NCI-H2029 (cell line): ENCODE measurements at places on chromosomes 5 and 9.

DNA sequence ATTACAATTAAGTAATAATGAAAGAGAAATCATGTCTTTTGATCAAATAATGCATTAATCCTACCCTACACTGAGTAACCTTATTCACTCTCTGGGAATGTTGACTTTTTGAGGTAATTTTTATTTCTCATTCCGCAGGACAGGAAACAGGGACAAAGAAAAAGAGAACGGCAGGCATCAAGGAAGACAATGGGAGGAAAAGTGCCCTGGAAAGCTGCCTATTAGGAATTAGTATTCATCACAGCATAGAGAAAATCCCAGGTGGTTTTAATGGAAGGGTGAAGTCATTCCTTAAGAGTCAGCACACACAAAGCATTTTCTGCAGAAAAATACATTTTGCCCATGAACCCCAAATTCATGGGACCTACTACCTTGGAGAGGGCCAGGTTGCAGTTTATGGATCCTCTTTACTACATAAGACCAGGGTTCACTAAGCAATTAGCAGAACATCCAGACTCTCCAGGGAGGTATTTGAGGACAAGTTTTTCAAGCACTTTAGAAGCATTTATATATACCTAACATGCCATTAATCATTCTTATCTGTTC, 9.4 kb downstream of the FSTL4 start:
- DNase-seq: no peak

DNA sequence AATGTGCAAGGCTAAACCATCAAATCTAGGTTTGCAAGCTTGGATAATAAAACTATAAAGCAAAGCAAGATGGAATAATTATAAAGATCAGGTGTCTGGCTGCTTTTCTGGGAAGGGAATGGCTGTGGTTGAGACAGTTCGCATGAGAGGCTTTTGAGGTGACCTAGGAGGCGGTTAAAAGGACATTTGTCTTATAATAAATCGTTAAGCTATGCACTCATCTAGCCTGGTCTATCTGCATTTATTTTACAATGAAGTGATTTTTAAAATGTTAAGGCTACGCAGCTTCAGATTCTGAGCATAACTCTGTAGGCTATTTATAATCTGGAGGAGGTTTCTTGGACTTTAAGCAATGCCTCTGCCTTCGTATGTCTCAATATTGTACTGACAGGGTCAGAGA, 29.4 kb upstream of the MAN2A1 start:
- DNase-seq: no peak

DNA sequence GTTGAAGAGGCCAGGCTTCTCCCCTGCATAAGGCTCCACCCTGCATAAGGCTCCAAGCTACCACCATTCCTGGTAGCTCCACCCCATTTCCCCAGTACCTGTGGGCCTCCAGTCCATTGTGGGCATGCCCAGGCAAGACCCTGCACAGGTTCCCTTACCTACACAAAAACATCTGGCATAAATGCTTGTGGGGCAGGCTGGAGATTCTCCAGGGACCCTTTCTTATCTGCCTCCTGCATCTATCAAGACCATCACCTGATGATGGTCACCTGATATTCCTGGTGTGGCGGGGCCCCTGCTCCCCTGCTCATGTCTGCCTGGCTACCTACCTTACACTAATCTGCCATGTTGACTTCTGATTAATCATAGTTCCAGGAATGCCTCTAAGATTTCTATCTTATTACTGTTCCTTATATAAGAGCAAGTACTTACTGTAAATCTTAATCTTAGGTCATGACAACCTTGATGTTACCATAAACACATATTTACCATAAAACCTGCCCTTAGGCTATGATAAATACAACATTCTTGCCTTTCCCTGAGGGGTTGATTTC, 41.0 kb downstream of the FGD3 start:
- DNase-seq: no peak

DNA sequence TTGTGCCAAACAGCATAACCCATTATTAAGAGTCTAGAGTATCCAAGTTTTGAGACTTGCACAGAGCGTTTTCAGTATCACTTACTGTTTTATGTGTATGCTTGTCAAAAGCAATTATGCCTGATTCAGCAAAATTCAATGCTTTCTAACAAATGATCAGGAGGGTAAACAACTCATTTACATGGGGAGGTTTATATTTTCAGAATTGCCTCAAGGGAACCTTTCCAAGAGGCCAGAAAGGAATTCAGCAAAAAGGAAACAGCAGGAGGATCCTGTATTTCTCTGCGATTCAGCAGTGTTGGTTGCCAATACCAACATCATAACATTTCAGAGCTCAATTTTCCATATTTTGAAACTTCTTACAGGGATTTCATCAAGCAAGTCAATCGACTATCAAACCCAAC, 69.3 kb upstream of the DAB2 start:
- no peak for DNase-seq

- DNase-seq: no peak
Measured at GRCh38 chr5:113505181-113505580, 8.3 kb upstream of the YTHDC2 start.

DNA sequence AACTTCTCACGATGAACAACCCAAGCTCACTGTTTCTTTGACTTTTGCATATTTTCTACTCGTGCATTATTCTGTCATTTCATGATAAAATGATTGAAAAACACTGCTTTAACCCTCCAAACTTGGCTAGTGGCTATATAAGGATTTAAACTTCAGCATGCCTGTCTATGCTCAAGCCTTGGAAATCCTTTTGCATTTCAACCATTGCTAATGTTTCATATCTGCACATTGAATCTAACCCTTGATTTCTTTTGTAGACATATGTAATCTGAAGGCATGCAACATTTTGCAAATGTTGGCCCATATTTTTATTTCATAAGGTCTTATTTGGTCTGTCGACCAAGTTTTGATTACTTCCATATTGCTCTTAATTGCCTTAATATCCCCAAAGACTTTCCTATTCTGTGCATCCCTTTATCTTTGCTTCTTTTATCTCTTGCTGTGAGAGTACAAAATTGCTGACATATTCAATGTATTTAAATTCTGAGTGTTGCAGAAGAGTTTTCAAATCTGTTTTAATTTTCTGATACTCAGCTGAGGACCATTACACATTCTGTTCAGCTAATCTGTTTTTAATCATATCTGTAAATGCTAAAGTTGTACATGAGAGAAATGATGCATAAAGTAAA, 403.7 kb upstream of the ZNF608 start:
- DNase-seq: no peak

- no peak for DNase-seq
Measured at GRCh38 chr5:177389241-177390169, 5.3 kb downstream of the SLC34A1 start.

DNA sequence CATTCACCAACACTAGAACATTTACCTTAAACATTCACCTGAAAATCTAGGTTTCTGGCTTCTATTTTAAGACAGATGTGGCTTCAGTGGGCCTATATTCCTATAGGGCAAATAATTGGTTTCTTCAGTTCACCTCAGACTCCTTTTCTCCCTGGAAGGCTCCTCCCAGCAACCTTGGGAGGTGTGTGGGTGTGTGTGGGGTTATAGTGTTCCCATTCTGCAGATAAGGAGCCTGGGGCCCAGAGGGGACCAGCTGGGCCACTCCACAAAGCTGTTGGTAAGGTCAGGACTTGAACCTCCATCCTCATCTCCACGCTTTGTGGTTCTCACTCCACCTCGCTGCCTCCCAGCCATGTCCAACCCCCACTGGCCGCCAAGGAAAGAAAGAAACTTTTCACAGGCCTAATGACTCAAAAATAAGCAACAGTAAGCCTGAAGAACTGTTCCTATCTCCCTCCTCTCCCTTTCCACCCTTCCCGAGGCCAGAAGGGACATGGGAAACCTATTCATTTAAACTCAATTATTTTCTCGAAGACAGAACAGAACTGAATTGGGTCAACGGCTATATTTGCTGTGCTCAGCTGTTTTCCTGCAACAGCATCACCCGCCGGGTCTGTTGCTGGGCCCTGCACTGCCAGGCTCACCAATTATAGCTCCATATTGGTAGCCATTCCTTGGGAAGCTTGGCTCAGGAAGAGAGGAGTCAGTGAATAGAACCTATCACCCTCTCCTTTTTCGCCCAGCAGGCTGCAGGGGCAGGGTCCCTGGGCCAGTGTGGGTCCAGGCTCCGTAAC, 78.5 kb downstream of the DAB2IP start:
- no peak for DNase-seq

- no peak for DNase-seq
Measured at GRCh38 chr5:73808911-73809310, 182.9 kb downstream of the ARHGEF28 start.

GRCh38 chr9:100479820-100480219, 6.9 kb downstream of the TMEFF1 start:
- DNase-seq: no peak

- DNase-seq: no peak
Measured at GRCh38 chr9:8468045-8468637, 668.6 kb upstream of the DMAC1 start.

GRCh38 chr5:57244331-57244730, 70.5 kb downstream of the GPBP1 start:
- no peak for DNase-seq

- no peak for DNase-seq
Measured at GRCh38 chr5:58872670-58873273, 289.9 kb downstream of the RAB3C start.

GRCh38 chr9:134252084-134252830, 74.0 kb upstream of the RXRA start:
- no peak for DNase-seq

DNA sequence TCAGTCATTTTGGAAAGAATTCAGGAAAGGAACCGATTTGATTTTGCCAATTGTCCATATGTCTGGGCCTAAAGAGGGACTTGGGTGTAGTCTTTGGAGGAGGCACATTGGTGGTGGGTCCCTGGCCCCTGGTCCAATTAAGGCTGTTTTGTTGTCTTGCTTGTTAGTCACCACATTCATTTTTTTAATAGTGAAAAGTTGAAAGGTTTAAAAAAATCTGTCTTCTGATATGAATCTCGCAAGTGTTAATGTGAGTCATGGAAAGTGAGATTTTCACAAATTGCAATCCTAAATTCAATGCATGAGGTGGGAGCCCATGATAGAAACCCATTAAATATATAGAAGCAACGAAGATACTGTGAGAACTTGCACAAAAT, 165.9 kb upstream of the OTULINL start:
- DNase-seq: no peak

- DNase-seq: no peak
Measured at GRCh38 chr5:82074950-82075349, 103.1 kb downstream of the ATG10 start.

DNA sequence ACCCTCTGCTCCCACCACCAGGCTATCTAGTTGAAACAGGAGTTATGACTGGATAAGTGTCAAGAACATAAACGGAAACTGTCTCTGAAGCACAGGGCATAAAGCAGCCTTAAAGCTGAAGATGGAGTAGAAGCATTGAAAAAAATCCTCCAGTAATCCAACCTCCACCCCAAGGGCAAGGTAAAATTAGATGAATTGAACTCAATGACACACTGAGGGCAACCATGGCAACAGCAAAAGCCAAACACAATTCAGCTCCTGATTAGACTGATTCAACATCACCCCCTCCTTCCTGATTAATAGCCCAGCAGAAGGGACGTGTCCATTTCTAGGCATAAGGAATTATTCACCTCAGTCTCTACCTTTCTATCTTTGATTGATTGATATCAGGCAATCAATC, 183.2 kb upstream of the MAP3K1 start:
- peak; percentile 28 for DNase-seq

DNA sequence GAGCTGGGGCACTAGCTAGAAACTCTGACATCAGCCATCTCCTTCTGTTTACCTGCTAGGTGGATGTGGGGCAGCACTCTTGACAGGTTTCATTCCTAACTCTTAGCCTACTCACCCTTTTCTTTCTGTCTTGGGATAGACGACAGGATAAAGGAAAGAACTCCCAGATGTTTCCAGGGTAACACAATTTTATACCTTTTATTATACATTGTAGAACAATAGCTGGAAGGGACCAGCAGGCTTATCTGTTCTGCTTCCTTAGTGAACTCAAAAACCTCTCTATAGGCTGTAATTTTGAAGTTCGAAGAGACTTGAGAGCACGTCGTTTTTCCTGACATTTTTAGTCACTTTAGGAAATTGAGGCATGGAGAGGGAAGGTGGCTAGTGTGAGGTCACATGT, 13.2 kb downstream of the SPTAN1 start:
- DNase-seq: no peak

- DNase-seq: no peak
Measured at GRCh38 chr5:137561608-137562007, 62.5 kb upstream of the SPOCK1 start.

DNA sequence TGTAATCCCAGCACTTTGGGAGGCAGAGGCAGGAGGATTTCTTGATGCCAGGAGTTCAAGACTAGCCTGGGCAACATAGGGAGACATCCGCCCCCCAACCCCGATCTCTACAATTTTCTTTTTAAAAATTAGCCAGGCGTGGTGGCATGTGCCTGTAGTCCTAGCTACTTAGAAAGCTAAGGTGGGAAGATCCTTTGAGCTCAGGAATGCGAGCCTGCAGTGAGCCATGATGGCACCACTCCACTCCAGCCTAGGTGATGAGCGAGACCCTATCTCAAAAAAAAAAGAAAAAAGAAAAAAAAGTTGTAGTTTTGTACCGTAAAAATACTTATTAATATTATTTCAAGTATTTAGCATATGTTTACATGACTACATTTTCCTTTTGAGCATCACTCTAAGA, 29.3 kb downstream of the TSSK1B start:
- no peak for DNase-seq

- DNase-seq: no peak
Measured at GRCh38 chr5:78341440-78341839, 19.0 kb upstream of the SCAMP1 start.

GRCh38 chr9:34664281-34665066, 2.0 kb upstream of the CCL27 start:
- no peak for DNase-seq

- DNase-seq: no peak
Measured at GRCh38 chr9:104611213-104611612, 5.8 kb upstream of the OR13C2 start.

GRCh38 chr5:88748666-88749065, 134.3 kb downstream of the MEF2C start:
- DNase-seq: no peak

DNA sequence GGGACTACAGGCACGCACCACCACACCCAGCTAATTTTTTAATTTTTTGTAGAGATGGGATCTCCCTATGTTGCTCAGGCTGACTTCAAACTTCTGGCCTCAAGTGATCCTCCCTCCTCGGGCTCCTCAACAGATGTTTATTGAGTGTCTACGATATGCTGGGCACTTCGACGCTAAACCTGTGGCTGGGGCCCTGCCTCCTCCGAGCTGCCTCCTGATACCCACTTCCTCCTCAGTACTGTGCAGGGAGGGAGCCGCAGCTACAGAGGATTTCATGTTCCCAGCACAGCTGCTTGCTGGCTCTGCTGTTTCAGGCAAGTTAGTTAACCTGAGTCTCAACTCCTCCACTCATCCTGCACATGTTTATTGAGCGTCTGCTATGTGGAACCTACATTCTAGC, 9.6 kb downstream of the AIF1L start:
- no peak for DNase-seq
